Activated CD4-positive, alpha-beta T cell treated with anti-CD3 and anti-CD28 coated beads for 4 hours (primary cell): ENCODE measurements at places on chromosomes 2 and 18.

DNA sequence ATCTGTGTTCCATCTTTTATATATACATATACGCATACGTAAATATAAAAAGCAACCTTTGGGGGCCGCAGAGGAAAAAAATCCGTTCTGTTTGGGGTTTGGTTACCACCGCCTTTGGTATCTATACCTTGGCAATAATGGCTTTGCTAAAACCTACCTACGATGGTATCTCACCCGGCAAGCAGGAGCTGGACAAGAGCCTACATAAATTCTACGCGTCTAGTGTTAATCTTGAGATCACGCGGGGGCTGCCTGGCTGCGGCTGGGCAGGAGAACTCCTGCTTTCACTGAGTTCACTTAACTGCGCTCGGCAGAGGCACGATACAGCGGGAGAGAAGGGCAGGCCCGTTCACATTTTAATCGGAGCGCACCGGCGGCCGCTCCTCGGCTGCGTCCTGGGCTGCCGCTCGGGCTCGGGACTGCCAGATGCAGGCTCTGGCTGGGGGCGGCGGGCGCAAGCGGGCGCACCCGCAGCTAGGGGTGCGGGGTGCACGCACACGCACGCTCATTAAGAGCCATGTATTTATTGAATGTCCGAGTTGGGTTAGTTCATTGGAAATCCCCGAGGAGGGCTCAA is 1.7 kb upstream of the POU3F3 start:
- no peak for DNase-seq

- DNase-seq, result no peak
Measured at GRCh38 chr18:6010284-6010683, 115.0 kb upstream of the TMEM200C start.

DNA sequence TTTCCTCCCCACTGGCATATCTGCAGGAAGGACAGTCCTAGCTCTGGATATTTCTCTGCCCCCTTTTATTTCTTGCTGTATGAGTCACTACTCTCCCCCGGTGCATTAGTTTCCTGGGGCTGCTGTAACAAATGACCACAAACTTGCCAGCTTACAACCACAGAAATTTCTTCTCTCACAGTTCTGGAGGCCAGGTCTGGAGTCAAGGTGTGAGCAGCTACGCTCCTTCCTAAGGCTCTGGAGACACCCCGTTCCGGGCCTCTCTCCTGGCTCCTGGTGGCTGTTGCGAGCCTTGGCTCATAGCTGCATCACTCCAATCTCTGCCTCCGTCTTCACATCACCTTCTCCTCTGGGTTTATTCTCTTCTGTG is 34.1 kb downstream of the PTPRM start:
- no peak for DNase-seq

DNA sequence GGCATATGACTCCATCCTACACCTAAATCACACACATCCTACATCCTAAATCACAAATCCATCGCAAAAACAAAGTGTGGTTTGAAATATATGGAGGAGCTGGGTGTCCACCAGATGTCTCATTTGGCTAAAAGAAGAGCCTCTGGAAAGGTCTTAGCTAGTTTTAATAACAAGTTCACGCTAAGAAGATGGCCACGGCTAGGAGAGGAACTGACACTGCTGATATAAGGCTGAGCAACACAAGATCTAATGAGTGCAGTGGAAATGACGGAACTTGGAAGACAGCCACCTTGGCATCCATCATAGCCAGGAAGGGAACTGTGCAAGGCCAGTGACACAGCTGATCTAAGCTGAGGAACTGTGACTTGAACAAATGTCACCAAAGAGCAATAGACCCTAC is 60.0 kb upstream of the AGAP1 start:
- no peak for DNase-seq

GRCh38 chr18:45355944-45356520 is 259.2 kb upstream of the SLC14A2 start:
- no peak for DNase-seq

DNA sequence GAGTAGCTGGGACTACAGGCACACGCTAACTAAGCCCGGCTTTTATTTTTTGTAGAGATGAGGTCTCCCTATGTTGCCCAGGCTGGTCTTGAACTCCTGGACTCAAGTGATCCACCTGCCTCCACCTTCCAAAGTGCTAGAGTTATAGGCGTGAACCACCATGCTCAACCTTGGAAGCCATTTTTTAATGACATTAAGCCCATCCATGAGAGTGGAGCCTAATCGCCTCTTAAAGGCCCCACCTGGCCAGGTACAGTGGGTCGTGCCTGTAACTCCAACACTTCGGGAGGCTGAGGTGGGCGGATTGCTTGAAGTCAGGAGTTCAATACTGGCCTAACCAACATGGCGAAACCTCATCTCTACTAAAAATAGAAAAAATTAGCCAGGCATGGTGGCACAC is 41.6 kb upstream of the TFCP2L1 start:
- no peak for DNase-seq

DNA sequence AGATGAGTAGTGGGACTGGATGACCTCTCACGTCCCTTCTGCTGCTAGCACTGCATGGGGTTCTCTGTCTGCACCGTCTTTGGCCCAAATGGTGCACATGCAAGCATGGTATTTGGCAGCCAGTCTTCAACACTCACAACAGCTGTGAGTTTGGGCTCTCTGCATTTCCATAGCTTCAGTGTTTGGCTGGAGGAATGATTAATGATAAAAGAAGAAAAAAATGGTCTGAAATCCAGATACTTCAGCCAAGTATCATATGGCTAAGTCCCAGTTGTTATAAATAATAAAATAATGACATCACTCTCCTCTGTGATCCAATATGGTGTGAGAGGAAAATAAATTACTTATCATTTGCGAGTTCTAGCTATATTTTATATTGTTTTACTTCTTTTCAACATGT is 173.3 kb downstream of the DCDC2C start:
- no peak for DNase-seq
